ENCODE measurements at places on chromosomes 4 and X. TPM values are rescaled to one million over a fixed set of nuclear protein-coding genes. Genes with fewer than 3 reads are reported as not detected.

- no peaks in the 10 kb centered on the region for H3K4me1 ChIP-seq
- no peak overlapping the region for H3K27ac ChIP-seq
- H3K36me3 ChIP-seq, result no peaks in the 10 kb centered on the region
- DNase-seq, result no peak
- H3K4me3 ChIP-seq, result no peak overlapping the region
Observed at GRCh38 chrX:118062817-118063615, 53.6 kb downstream of the KLHL13 start.

DNA sequence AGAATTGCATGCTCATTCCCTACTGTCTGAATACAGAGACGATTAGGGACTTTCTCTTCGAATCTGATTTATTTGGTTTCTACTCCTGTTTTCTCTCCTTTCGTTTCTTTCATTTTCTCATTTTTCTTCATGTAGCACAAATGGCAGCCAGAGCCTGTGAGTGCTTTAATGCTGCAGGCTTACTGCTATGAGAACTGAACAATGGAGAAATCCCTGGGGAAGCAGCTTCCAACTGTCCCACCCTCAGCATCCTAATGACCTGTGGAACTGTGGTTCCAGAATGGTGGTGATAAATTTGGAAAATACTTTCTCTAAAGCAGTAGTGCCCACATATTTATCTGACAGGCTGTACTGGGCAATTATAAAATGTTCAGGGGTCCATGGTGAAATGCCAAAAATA is 930.4 kb downstream of the DMD start:
- no peaks in the 10 kb centered on the region for H3K4me1 ChIP-seq
- no peak overlapping the region for H3K27ac ChIP-seq
- no peaks in the 10 kb centered on the region for H3K27me3 ChIP-seq
- no peaks in the 10 kb centered on the region for H3K36me3 ChIP-seq

DNA sequence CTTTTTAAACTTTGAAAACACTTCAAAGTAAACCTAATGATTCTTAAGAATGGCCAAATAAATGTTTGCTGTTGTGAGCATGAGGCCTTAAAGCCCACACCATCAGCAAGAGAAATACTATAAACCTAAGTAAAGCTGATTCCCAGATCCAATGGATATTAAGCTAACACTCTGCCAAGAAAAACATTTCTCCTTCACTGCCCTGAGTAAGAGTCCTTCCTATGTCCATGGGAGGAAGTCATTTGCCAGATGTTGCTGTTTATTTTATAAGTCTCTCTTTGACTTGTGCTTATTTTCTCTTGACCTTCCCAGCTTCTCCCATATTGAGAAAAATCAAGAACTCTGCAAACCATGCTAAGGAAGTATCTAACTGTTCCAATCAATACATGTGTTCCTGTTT is 154.3 kb upstream of the EDNRA start:
- H3K4me1 ChIP-seq, result no peaks in the 10 kb centered on the region
- DNase-seq, result no peak
- H3K27ac ChIP-seq, result peak overlapping the region; percentile 9
- H3K36me3 ChIP-seq, result no peaks in the 10 kb centered on the region

GRCh38 chr4:86594559-86595425 is 677 bp downstream of the PTPN13 start:
- peak; percentile 63 for DNase-seq
- peak overlapping the region; percentile 72 for H3K27ac ChIP-seq
- H3K36me3 ChIP-seq, result no peaks in the 10 kb centered on the region
- peak overlapping the region; percentile 77 for H3K4me3 ChIP-seq
- no peaks in the 10 kb centered on the region for H3K27me3 ChIP-seq

Gene NIPAL1
- 2.0 TPM for polyA plus RNA-seq

GRCh38 chr4:123503698-123504363 is 107.2 kb downstream of the SPRY1 start:
- no peaks in the 10 kb centered on the region for H3K4me1 ChIP-seq
- no peaks in the 10 kb centered on the region for H3K36me3 ChIP-seq
- DNase-seq, result no peak
- H3K4me3 ChIP-seq, result no peak overlapping the region
- H3K27ac ChIP-seq, result no peak overlapping the region

Gene ENPEP
- 0.16 TPM for polyA plus RNA-seq

DNA sequence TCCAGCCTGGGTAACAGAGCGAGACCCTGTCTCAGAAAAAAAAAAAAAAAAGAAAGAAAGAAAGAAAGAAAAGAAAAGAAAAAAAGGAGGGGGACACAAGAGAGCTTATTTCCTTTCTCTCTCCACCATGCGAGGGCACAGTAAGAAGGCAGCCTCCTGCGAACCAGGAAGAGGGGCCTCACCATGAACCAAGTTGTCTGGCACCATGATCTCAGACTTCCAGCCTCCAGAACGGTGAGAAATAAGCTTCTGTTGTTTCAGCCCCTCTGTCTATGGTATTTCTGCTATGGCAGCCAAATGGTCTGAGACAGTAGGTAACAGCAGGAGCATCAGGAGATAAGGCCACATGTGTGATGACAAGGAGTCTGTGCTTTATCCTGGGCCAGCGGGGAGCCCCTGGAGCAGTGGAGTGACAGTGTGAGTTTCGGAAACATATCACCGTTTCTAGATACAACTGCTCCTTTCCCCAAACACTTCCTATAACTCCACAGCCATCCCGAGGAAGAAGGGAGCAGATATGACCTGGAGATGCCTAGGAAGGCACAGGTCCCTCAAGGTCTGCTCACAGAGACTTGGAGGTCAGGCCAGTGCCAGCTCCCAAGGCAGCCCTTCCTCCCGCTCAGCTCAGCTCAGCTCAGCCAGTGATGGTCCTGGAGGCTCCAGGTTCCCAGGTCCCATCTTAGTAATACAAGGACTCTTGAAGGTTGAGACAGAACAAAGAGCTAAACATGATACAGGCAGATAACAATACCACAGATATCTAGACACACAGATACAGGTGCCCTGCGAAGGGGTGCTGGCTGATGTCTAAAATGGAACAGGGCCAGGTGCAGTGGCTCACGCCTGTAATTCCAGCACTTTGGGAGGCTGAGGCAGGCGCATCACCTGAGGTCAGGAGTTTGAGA is 17.7 kb downstream of the JAKMIP1 start:
- DNase-seq, result no peak
- no peaks in the 10 kb centered on the region for H3K36me3 ChIP-seq
- H3K4me1 ChIP-seq, result no peaks in the 10 kb centered on the region
- H3K27ac ChIP-seq, result no peak overlapping the region
- no peaks in the 10 kb centered on the region for H3K27me3 ChIP-seq

DNA sequence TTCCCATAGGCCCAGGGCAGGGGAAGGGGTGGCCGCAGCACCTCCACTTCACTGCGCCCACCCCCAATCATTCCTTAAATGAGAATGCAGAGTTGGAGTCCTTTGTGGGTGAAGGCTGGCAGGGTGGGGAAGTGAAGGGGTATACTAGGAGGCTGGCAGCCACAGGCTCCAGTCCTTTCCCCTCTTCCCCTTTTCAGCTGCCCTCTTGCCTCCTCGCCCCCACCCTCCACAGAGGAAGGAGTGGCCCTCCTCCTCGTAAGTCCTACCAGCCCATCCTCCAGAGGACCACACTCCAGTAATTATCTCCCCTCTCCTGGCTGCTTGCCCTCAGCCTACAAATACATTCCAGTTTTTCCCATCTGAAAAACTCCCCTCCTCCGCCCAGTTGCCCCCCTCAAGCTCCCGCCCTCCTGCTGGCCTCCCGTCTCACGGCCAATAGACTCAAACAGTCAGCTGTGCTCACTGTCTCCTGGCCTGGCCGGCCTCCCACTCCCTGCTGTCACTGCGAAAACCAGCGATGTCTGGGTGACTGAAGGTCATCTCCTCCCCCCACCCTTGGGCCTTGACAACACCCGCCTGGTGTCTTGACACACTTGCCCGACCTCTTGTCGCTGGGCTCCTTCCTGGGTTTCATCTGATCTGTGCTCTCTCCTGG is 38.8 kb downstream of the EFNB1 start:
- H3K4me3 ChIP-seq, result no peak overlapping the region
- DNase-seq, result no peak
- no peaks in the 10 kb centered on the region for H3K27me3 ChIP-seq
- H3K4me1 ChIP-seq, result no peaks in the 10 kb centered on the region
- no peak overlapping the region for H3K27ac ChIP-seq
- H3K36me3 ChIP-seq, result no peaks in the 10 kb centered on the region
